Activated CD4-positive, alpha-beta T cell treated with anti-CD3 and anti-CD28 coated beads, Interleukin-2, amount 50 U/mL, for 24 hours (primary cell): ENCODE measurements at places on chromosomes 6 and 20.

DNA sequence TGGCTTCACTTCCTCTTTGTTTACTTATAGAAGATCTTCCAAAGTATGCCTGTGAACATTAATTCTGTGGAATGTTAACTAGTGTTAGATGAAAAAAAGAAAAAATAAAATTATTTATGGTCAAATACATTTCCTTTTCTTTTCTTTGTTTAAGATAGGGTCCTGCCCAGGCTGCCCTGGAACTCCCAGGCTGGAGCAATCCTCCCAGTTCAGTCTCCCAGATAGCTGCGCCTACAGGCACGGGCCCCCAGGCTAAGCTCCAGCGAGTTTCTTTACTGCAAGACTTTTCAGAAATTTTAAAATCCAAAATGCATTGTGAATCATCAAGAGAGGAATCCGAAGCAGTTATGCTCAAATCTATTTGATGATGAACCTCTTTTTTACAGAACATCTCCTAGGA, 39.3 kb upstream of the IL20RA start:
- no peak for DNase-seq

GRCh38 chr6:32852844-32853540, 512 bp downstream of the TAP1 start:
- peak; percentile 44 for DNase-seq

DNA sequence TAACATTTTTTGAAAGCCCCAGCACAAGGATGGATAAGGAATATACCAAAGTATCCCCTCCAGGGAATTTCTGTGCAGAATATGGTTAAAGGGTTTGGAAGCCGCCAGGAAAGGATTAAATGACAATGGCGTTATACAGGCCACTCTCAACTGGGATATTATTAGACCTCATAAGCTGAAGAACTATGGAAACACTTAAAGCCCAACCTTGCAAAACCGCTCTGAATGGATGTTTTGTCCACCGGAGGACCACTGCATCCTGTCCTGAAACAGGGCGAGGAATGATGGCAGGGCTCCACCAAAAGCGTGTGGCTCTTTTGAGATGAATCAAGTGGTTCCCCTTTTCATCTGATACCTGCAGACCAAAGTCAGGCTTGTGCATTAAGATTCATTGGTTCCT, 32.4 kb downstream of the NFATC2 start:
- no peak for DNase-seq

DNA sequence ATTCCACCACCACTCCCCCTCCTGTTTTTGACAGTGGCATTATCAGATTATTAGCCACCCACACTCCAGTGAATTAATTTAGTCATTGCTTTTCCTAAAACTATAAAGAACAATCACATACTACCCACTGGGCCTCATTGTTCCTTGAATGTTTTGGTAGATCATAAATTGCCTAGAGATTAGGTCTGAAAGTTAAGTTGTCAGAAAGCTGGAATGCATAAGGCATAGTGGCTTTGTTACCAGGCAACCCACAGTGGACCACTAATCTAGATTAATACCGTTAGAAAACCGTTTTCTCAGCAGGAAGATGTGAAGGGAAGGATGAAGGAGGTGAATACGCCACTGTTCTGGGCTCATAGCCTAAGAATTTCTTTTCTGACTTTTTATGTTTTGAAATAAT, 75.6 kb downstream of the SAMD3 start:
- DNase-seq = no peak

GRCh38 chr6:159753081-159753872, 8.6 kb upstream of the ACAT2 start:
- DNase-seq = no peak

GRCh38 chr6:1832844-1833787, 223.4 kb downstream of the FOXC1 start:
- DNase-seq = no peak

DNA sequence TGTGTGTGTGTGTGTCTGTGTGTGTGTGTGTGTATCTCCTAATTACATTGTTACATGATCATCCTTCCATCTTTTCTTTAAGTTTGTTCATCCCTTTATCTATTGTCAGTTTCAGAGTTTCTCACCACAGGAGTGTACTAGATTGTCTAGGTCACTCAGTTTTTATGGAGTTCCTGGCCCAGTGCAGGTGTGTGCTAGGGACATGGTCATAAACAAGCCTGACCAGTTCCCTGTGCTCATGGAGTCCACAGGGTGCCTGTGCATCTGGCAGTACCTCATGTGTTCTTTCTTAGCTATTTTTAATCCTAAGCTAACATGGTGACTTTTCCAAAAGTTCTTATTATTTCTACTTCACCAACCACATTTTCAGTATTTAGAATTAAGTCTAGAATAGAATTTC, 43.9 kb downstream of the PHACTR2 start:
- no peak for DNase-seq

DNA sequence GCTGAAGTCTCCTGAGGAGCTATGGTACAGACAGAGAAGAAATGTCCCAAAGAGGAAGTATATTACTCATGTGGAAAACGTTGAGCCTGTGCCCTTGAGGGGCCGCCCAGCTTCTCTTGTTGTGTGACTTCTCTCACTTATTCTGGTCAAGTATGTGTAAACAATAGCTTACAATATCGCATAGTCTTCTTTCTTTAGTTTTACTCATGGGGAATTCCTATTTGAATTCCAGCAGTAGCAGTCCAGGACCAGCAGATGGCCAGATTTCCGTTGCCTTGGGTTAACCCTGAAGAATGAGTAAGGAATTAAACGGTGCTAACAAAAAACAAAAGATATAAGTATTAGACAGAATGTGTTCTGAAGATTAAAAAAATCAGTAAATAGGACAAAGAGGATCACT, 522.0 kb upstream of the GJE1 start:
- no peak for DNase-seq

DNA sequence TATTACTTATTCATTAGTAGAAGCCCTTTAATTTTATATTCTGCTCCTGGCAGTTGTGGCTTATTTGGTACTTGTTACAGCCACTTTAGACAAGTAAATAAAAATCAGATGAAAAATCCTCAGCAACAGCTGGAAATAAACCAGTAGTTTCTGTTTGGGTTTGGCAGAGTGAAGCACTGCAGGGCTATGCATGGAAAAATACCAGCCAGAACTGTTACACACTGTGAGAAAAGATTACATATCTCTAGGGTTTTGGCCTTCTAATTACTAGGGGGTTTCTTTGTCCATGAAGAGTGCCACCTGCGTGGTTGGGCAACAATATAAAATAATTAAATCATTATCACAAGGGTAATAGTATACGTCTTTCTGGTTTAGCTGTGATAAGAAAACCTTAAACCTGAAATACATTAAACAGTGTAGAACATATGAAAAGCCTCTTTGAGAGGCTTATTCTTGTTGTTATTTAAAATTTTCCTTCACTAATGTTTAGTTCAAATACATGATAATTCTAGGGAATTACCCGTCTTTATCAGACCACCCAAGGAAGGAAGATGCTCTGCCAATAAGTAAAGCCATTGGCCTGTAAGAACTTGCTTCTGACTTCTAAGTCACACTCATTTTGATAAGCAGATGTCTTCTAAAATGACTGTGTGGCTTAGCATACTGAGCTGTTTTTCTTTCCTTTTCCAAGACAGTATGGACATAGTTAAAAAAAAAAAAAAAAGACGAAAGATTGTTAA, 320.0 kb upstream of the FLRT3 start:
- no peak for DNase-seq

DNA sequence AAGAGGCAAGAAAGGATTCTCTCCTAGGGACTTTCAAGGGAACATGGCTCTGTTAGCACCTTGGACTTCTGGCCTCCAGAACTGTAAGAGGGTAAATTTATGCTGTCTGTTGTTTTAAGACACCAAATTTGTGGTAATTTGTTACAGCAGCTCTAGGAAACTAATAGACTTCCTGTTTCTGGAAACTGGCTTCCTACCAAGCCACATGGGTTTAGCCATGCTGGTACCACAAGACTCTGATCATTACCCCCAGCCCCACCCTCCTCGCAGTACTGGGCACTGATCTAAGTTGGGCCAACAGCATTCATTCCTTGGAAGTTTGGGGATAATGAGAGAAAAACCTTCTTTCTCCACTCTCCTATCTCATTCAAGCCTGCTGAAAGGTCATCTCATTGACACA, 109.5 kb upstream of the SMLR1 start:
- no peak for DNase-seq

GRCh38 chr20:37988306-37988954, 44.8 kb downstream of the TTI1 start:
- no peak for DNase-seq

- no peak for DNase-seq
Observed at GRCh38 chr20:3766422-3767109, 987 bp downstream of the ADISSP start.

GRCh38 chr20:39993742-39994141, 695.3 kb downstream of the MAFB start:
- DNase-seq = no peak

GRCh38 chr6:79150733-79151132, 72.7 kb upstream of the PHIP start:
- no peak for DNase-seq

GRCh38 chr20:53865901-53866793, 204.2 kb downstream of the BCAS1 start:
- DNase-seq = no peak

- no peak for DNase-seq
Observed at GRCh38 chr6:163133017-163133416, 281.5 kb upstream of the QKI start.

DNA sequence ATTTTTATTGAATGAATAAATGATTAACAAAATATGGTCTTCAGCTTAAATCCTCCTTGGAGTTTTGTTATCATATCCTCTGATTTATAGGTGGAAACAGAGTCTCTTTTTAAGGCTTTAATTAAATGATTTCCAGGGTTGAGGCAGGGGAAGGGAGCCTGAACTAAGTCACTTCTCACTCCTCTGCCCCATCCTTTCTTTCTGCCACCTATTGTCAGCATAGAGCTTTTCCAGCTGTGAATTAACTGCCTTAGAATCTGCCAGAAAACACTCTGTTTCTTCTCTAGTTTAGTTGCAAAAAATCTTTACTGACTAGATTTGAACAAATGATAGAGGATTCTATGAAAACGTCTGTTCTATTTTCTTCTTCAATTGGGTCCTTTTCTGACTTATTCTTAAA, 9.8 kb downstream of the OGFRL1 start:
- no peak for DNase-seq

DNA sequence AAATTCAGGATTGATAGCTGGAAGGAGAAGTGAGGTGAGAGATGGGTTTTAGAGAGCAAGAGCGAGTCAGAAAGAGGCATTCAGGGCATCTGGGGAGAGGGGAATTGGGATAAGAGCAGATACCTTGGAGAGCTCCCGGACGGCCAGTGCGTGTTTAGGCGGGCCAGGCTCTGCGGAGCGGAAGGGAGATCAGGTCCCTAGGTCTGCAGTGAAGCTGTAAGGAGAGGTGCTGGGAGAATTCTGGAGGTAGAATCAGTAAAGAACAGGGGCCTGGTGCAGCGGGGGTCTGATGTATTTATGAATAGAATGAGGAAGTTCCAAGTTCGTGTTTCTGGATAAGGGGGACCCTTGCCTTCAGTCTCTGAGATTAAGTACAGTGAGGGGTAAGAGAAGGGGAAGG, 47.4 kb upstream of the FAM83D start:
- no peak for DNase-seq
